CD4-positive, alpha-beta T cell treated with Interleukin-15 for 4 hours (primary cell): ENCODE measurements at places on chromosomes 5 and 9.

DNA sequence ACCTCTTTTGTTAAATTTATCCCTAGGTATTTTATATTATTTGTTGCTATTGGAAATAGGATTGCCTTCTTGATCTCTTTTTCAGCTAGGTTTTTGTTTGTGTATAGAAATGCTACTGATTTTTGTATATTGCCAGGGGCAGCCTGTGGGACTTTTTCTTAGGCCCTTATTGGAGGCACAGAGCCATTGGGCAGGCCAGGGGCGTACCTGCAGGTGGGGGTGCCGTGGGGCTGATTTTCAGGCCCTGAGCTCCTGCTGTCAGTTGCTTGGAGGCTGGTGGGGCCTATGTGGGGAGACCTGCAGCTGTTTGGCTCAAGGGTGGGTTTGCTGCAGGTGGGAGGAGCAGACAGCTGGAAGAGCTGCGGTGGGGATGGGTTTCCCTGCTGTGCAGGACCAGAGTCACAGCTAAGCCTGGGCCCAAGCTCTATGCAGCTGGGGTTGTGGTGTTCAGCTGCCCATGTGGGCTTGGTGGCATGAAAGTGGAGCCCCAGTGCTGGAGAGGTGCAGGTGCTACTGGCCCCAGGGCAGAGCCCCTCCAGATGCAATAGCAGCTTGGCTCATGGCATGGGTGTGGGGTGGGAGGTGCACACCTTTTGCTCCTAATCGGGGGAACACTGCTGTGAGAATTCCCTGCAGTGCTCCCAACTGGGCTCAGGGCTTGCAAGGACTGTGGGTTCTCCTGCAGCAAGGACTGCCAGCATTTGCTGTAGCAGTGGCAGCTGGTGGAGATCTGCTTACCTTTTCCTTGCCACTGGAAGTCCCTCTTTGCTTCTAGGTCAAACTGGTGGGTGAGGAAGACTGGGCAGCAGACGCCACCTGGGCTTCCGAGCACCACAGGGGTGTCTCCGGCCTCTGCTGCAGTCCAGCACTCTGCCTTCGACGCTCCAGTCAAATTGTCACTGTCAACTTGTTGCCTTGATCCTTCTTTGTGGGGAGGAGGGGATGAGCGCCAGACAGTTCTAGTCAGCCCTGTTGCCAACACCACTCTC lies 7.6 kb upstream of the CLPTM1L start:
- DNase-seq, result no peak

DNA sequence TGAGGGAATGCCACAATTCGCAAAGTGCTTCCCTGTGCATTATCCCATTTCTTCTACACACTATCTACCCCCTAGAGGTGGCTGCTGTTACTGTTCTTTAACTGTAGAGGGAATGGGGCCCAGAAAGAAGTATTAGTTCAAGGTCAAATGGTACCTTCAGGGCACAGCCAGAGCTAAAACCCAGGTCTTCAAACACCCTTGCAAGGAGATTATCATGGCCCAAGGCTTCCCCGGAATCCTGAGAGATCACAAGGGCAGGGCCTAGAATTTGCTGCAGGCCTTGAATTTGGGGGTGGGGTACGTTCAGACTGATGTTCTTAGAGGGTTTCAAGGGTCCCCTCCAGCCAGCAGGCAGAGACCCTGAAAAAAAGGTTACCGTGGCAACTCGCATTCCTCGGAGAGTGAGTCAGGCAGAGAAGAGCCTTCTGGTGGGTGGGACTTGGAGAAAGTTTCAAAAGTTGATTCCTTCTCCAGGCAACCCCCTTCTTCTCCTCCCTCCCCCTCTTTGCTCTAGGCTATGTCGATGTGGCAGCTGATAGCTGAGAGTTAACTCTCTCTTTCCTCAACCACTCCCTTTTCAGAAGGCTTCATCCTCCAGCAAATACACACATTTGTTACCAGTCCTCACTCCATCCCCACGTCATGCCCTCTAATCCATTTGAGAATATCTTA lies 1.9 kb downstream of the SPARC start:
- no peak for DNase-seq

DNA sequence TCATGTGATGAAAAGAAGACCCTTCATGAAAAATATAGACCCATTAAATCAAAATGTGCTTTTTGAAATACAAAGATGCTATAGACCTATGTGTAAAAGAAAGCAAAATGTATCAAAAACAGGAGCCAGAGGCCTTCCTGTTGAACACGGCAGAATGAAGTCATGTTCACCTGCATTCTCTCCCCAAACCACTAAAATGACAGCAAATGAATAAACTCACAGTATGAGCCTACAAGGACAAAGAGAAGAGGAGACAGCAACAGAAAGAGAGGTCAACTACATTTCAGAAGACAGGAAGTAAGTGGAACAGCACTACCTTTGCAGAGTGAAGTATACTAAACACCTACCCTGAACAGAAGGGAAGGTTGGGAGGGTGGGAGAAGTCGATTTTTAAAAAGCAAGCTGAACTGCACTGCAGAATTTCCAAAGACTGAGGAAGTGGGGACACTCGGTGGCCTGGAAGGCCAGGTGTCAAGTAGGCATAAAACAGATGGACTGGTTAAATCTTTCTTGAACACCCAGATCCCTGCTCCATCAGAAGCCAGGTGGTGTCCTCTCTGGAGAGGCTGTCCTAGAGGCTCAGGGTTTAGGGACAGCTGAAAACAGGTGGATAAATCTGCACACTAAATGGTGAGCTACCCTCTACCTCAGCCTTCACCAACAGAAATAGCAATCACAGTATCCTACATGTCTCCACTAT lies 48.9 kb downstream of the MED27 start:
- DNase-seq, result no peak

DNA sequence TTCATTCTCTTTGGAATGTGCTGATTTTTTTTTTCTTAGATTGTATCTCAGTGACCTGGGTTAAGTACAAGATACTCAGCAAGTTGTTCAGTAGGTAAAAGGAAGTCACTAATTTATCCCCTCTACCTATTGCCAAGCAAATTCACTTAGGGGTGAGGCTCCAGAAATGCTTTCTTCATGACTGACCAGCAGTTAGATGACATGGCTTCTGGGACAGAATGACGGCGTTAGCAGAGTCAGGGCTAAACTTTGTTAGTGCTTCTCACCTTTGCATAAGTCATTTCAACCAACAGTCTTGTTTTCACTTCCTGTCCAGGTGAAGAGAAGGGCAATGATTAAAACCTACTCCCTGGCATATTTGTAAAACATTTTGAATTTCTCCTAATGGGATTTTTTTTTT lies 20.2 kb upstream of the MTAP start:
- DNase-seq, result no peak

DNA sequence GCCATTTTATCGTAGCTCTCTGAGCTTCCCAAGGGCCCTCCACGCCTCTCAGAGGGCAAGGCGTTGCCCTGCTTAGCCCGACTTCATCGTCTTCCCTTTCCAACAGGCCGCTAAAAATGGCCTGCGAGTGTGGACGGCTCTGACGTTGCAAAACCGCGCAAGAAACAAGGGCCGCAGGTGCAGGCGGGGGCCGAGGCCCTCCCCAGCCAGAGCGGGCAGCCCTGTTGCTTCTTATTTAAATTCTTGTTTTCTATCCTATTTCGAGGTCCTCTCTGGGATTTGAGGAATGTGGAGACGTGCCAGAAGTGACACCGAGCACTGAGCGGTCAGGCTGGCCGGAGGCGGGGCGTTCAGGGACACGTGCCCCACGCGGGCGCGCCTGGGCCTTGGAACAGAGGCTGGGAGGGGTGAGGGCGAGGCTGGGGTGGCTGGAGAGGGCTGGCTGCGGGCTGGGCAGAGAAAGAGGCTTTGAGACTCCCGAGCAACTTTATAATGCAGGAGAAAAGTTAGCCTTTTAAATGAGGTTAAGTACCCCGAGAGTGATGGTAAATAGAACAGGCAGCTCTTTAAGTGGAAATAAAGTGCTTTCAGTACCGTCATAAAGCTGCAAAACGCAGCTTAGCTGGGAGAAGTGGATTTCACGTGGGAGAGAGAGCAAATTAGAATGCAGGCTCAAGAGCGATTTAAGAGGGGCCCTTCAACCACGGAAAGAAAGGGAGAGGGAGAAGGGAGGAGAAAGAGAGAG lies 243.6 kb downstream of the AUH start:
- no peak for DNase-seq

DNA sequence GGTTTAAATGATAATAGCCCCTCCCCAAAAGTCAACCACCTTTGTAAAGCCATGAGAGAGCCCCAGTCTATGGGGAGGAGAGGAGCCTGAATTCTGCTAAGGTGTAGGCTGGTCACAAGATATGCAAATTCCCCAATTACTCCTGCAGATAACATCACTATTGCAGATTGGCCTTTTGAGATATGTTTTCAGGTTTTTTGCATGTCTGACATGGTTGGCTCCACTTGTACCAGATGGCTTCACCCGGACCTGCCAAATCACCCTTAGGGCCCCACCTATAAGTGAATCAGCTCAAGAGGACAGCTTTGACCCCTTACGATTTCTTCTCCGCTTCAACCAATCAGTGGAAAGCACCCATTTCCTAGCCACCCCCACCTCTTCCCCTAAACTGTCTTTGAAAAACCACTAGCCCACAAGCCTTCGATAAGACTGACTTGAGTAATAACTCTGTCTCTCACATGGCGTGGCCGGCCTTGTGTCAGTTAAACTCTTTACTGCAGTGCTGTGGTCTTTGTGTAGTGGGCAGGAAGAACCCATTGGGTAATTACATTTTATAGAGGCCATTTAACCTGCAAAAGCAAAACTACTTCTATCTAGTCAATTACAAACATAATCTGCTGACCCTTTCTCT lies 69.7 kb downstream of the PRLR start:
- DNase-seq, result no peak

GRCh38 chr5:43386960-43387362 lies 25.2 kb downstream of the CCL28 start:
- no peak for DNase-seq

GRCh38 chr9:88796947-88797346 lies 194.3 kb upstream of the S1PR3 start:
- no peak for DNase-seq

DNA sequence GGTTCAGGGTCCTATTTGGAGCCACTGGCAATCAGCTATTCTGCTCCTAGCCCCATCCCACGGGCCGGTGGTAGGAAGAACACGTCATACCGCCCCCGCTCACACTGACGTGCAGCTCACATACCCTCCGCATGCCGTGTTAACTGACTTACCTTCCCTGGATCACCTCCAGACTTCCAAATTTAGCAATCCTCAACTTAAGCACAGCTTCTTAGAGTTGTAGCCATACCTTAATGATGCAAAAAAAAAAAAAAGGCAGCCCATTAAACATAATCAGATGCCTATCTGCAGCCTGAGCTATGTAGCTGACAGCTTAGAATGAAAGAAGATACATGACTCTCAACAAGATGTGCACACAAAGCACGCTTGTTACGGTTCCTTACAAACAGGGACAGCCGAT lies 93.0 kb downstream of the IRX2 start:
- DNase-seq, result no peak

DNA sequence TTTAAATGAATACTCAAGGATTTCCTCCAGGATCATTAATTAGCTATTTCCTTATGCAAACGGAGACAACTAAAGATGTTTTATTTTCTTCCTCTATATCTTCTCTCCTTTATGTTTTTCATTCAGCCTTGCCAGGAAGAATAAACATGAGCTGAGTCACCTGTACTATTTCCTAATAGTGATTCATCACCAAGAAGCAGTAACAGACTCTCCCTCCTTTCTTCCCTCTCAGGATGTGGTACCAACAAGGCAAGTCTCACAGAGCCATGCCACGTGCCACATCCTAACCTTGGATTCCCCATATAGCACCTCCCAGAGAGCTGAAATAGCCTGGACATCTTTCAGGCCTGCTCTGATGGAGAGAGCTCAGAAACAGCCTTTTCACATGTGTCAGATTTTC lies 758.6 kb upstream of the DMAC1 start:
- no peak for DNase-seq

DNA sequence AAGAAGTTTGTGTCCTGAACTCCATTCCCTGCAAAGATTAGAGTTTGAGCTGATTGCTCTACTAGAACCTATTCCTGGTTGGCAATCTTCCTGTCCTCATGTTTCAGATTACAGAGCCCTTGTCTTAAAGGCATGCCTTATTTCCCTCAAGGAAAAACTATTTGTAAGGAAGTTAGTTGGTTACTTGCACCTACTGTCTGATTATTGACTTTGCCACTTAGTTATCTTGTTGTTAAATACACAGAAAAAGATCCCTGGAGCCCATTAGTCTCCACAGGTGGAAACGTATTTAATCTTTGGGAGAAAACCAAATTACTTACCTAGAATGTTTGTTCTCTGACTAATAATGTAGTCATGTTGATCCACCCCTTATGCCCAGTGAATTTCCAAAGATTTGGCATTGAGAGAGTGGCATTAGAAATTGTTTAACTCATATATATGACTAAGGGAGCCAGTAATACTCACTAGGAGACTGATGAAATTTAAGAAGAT lies 132.3 kb upstream of the ELL2 start:
- no peak for DNase-seq

GRCh38 chr5:42948961-42949347 lies 91.2 kb downstream of the ANXA2R start:
- no peak for DNase-seq

GRCh38 chr5:141649056-141649688 lies 2.0 kb downstream of the FCHSD1 start:
- no peak for DNase-seq

- no peak for DNase-seq
Observed at GRCh38 chr9:127549751-127550150, 62.3 kb upstream of the STXBP1 start.
